Ascending aorta (tissue), 2 donors: ENCODE measurements at places on chromosomes 2 and 18.

DNA sequence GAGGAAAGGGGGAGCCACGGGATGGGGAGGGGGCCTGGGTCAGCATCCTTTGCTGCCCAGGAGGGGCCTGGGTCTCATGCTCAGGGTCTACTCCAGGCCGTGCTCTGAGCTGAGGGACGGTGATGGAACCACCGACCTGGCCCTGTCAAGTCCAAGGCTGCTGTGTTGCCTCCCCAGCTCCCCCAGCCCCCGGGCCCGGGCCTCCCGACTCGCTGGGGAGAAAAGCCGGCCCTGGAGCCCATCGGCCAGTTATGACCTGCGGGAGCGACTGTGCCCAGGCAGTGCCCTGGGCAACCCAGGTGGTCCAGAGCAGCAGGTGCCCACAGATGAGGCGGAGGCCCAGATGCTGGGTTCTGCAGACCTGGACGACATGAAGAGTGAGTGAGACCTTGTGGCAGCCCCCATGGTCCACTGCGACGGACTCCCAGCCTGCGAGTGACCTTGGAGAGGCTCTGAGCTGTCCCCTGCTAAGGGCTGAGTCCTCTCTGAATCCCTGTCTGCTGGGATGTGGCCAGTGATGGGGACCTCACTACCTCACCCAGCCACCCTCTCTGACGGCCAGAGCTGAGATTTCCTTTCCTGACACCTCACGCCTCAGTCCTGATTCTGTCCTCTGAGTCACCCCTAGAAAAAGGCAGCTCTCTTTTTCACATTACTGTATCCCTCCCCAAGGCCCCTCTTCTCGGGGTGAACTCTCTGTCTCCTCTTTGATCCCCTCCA lies 2.7 kb downstream of the SLC4A3 start:
- DNase-seq: peak; percentile 63

GRCh38 chr2:61229936-61230335 lies 67.9 kb downstream of the C2orf74 start:
- no peak for DNase-seq

- DNase-seq: no peak
Measured at GRCh38 chr2:48860380-48860779, 104.9 kb upstream of the LHCGR start.

DNA sequence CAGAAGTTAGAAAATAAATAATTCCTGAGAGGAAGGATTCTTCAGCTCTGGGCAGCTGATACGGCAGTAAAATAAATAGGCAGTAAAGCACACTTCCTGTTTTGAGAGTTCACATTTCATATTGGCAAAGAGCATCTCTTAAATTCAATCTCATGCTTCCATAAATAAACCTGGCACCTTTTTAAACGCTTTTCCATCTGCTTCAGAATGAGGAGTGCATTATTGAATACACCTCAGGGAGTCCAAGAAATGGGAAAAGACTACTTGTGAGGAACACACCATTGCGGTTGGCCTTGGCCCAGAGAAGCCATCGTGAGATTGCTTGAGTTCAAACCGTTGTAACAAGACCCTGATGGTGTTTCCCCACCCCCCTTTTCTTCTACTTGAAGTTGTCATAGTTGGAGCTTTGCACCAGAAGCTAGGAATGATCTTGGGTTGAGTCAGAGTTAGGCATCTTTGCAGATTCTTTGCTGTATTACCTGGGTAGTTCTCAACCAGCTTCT lies 123.9 kb downstream of the RDH14 start:
- no peak for DNase-seq

- DNase-seq: no peak
Measured at GRCh38 chr2:171146633-171147032, 14.1 kb downstream of the TLK1 start.
